ENCODE measurements at places on chromosomes 7 and 10.

DNA sequence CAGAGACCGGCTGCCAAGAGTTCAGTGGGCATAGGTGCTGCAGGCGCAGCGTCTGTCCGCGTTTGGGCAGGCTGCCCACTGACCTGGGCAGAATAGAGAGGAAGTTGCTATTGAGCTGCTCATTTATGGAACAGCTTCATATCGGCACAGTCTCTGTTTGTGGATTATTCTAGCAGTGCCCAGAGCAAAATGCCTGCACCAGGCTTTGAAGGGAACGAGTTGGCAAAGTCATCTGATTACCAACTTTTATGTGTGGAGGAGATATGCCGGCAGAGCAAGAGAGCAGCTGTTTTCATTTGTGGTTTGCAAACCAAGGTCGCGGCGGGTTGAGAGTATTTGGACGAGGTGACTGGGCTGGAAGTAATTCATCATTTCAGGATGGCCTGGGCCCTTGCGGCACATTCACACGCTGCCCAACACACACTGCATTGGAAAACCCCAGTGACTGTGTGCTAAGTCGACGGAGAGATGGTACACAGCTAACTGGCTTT, 228.5 kb downstream of the TCERG1L start:
- DNase-seq: no peak

GRCh38 chr10:4067531-4067930, 282.5 kb upstream of the KLF6 start:
- no peak for DNase-seq

GRCh38 chr7:22082553-22082885, 136.8 kb upstream of the CDCA7L start:
- DNase-seq: no peak

GRCh38 chr10:6514844-6515780, 65.0 kb downstream of the PRKCQ start:
- DNase-seq: no peak

DNA sequence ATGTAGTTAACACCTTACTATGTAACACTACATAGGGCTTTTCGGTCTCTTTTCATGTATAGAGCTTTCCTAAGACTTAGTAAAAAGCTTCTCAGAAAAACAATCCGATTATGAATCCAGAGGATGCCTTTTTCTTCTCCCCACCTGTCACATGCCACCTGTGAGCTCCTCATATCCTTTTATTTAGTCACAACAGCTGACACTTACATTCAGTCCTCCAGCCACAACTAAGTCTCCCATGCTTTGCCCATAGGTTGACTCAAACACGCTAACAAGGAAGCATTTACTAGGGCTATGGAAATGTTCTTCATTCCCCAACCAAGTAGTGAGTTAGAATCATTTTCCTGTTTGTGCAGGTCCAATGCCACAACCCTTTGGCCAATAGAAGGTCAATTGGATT, 7.9 kb downstream of the ENO4 start:
- no peak for DNase-seq

- DNase-seq: no peak
Observed at GRCh38 chr7:36977878-36978277, 253.6 kb upstream of the AOAH start.

GRCh38 chr7:76047305-76047810, 442 bp downstream of the STYXL1 start:
- no peak for DNase-seq

DNA sequence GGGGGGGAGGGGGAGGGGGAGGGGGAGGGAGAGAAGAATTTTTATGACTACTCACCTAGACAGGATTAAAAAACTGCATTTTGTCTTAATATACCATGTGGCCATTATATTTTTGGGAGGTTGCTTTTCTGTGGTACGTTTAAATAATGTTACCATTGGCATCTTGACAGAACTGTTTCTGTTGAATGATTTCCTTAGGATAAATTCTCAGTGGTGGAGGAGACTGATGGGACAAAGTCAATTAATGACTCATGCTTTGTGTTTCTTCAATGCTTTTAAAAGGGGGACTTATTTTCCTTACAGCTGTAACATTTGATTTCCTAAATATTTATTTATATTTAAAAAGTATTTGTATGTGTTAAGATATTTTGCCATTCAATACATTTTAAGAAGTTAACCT, 13.7 kb downstream of the AGR2 start:
- no peak for DNase-seq

DNA sequence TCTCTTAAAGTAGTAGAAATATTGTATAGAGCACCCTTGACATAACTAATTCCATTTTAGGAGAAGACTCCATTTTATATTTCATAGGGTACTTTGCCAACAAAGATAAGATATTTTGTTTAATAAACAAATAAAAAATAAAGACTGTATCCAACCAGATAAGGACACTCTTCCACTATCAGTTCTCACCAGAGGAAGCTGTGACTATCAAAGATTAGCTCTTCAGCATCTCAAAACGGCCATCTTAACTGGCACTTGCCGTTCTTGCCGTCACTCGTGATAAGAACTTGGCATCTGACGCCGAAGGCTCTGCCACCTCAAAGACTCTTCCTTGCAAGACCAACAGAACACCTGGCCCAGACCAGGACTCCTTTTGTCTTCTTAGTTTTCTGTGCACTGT, 26.3 kb upstream of the AKR1B1 start:
- DNase-seq: no peak

DNA sequence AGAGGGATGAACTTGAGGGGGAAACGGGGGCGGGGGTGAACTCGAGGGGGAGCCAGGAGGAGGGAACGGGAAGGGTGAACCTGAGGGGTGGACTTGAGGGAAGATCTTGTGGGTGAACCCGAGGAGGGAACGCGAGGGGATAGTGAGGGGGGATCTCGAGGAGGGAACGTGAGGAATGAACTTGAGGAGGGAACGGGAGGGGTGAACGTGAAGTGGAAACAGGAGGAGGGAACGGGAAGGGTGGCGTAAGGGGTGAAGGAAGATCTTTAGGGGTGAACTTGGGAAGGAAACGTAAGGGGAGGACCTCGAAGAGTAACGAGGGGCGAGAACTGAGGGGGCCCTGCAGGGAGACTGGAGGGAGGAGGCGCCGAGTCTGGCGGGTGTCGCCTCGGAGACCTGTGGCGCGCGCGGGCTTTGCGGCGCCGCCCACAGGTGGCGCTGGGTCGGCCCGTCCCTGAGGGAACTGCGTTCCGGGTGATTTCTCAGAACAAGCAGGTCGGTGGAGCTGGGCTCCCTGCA, 651 bp downstream of the MYO3A start:
- DNase-seq: no peak

- no peak for DNase-seq
Observed at GRCh38 chr7:47470567-47471357, 111.1 kb downstream of the TNS3 start.

GRCh38 chr7:85776691-85777345, 590.0 kb upstream of the SEMA3D start:
- DNase-seq: no peak

DNA sequence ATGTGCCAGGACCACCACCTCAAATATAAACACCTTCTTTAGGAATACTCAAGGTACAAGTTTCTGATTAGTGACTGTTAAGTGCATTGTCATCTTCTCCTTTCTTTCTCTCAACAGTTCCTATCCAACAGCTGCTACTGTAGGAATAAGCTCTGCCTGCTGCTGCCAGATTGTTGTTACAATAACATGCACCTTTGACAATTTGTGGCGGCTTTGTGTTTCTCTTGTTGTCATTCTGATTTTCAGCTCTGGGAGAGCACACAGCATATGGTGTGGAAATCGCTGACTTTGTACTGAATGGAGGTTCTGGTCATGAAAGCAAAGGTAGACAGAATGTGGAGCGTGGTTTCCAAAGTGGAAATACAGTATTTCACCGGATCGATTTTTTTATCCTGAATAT, 182.8 kb downstream of the SEC23IP start:
- DNase-seq: no peak
